ENCODE measurements at places on chromosomes 4 and X.

DNA sequence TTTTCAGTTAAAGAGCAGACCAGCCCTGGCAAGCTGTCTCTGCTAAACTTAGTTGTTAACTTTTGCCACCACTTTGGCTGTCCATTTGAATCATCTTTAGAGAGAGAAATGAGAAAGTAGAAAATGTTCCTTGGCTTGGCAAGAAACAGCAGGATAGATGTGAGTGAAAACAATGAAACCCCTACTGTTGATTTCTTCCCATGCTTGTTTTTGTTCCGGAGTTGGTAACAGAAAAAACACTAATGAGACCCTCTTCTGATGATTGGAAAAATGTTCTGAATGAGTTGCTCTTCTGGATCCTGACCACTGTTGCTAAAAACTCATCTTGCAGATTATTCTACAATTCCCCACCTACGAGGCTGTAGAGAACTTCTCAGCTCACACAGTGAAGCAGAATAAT lies 203.3 kb downstream of the MAPK10 start:
- DNase-seq = no peak

GRCh38 chrX:110133735-110134370 lies 130.9 kb downstream of the TMEM164 start:
- DNase-seq = no peak

DNA sequence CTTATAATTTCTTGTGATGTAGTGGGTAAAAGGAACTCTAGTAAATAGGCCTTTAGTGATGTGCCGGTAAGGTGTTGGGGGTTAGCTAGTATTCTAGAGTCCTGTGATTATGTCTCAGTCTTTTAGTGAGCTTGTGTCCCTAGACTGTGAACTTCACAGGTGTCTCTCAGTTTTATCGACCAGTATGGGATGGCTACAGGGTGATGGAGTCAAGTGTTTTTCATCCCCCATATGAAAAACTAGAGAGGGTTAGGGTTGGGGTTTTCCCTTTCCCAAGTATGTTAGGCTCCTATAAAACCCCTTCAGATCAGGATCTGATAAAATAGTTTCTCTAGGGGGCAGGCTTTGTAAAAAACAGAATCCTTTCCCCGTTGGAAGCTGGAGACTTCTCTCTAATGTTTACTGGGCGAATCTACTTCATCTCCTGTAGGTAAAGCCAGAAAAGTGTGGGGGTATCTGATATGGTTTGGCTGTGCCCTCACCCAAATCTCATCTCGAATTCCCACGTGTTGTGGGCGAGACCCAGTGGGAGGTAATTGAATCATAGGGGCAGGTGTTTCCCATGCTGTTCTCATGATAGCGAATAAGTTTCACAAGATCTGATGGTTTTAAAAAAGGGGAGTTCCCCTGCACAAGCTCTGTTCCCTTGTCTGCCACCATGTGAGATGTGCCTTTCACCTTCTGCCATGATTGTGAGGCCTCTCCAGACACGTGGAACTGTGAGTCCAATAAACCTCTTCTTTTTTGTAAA lies 120.8 kb downstream of the DTHD1 start:
- no peak for DNase-seq

DNA sequence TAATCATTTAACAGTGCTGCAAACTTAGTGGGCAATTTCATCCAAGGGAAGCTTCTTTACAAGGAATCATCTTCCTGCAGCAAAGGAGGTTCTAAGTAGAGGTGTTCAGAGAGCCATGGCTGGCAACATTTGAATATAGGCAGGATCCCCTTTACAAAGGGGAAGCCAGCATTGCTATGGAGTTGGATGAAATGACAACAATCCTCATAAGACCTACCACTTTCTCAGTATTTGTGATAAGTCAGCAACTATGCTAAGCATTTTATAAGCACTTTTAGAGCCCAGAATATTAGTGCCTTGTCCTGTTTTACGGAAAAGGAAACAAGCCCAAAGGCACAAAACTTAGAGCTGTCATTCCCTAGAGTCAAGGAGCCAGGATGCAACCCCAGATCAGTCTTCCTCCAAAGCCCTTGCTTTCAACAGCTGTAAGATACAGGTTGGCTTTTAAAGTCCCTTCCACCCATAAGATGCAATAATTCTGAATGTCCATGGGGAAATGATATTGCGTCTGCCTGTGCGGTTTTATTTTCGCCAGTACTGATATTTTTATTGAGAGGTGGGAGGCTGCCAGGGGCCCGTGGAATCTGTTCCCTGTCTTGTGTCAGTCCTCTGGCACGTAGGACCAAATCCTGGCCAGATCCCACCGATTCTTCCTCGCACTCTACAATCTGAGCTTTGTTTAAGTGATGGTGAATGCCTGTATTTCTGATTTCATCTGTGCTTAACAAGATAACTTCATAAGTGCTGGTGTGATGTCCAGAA lies 59.1 kb downstream of the SMIM20 start:
- no peak for DNase-seq

GRCh38 chrX:14508025-14508690 lies 21.2 kb upstream of the GLRA2 start:
- no peak for DNase-seq

GRCh38 chr4:114187592-114187991 lies 208.1 kb upstream of the ARSJ start:
- no peak for DNase-seq

DNA sequence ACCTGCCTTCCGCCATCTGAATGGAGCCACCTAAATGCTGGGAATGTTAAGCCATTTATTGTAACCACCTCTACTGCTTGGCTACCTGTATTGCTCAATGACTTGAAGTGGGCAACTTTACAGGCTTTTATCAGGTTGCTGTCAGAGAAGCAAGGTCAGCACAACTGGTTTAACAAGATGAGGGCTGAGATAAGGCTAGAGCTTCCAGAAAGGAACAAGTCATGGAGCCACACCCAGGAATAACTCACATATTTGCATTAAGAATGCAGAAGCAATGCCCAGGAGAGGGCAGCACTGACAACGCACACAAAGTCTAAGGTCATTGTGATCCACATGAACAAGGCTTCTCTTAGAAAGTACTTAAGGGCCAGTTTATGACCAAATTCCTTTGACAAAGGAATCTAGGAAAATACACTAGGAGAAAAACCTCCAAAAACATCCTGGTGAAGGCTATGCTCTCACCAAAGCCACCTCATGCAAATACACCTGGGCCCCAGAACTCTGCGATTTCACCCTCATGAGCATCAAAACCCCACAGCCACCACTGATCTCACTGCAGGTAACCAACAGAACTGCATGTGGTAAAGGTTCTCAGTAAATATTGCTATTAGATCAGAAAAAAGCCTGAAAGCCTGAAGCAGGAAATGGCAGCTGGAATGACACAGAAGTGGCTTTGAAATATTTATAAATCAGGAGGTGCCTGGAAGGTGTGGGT lies 15.0 kb upstream of the STS start:
- DNase-seq = no peak

- no peak for DNase-seq
These were observed 475.9 kb downstream of the PDHA2 start for GRCh38 chr4:96315815-96316214.

- DNase-seq = no peak
These were observed 328.5 kb downstream of the PPP3CA start for GRCh38 chr4:101018836-101019235.

DNA sequence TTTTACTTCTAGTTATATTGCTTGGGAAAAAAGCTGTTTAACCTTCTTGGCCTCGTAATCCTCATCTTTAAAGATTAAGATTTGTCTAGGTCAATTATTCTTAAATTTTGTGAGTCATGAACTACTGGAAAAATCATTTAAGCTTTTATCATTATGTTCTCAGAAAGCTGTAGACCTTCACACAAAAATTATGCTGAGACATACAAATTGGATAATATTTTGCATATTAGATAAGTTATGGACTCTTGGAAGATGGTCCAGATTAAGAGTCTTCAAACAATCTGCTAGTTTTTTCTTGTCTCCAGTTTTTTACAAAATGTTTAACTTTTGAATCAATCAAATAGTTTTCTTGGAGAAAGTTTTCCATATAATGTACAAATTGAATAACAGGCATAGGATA lies 108.1 kb upstream of the NEIL3 start:
- DNase-seq = no peak

- no peak for DNase-seq
These were observed 58.0 kb downstream of the PPEF2 start for GRCh38 chr4:75844151-75844662.

DNA sequence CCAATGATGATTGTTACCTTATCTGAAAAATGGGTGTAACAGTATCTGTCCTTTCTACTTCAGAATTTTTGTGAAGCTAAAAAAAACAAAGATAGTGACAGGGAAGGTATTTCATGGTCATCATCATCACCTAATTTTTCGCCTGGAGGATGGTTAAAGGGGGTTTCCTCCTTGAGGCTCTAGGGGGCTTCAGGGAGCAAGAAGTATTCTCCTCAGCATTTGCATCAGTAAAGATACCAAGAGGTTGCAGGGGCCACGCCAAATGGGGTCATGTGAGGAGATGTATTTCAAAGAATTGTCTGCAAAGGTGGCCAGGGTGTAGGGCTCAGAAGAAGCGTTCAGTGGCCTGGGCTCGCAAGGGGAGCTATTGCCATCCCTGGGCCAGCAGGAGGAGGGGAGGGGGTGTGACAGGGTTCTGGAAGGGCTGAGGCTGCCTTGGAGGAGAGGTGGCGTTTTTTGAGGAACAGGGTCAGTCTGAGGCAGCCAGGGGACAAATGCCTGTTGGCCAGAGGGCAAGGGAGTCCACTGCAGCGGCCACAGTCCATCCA lies 7.3 kb upstream of the NSG1 start:
- DNase-seq = no peak

GRCh38 chr4:121728798-121729226 lies 32.0 kb upstream of the ANXA5 start:
- DNase-seq = no peak

GRCh38 chr4:8108991-8109390 lies 49.6 kb downstream of the ABLIM2 start:
- no peak for DNase-seq

DNA sequence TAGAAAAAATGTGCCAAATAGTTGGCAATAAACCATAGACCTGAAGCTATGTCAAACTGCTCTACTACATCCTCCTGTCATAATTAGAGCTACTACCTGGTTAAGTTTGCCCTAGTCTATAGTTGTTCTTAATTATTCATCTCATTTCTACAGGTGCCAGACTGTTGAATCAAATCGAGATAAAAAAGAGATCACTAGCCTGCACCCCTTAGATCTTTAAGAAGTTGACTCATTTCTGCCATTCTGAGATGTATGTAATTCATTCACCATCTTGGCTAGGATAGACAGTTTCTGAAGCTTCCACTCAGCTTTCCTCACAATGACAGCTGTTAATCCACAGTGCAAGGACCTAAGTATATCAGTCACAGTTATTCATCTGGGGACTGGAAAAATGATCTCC lies 452.1 kb upstream of the BOD1L1 start:
- no peak for DNase-seq

DNA sequence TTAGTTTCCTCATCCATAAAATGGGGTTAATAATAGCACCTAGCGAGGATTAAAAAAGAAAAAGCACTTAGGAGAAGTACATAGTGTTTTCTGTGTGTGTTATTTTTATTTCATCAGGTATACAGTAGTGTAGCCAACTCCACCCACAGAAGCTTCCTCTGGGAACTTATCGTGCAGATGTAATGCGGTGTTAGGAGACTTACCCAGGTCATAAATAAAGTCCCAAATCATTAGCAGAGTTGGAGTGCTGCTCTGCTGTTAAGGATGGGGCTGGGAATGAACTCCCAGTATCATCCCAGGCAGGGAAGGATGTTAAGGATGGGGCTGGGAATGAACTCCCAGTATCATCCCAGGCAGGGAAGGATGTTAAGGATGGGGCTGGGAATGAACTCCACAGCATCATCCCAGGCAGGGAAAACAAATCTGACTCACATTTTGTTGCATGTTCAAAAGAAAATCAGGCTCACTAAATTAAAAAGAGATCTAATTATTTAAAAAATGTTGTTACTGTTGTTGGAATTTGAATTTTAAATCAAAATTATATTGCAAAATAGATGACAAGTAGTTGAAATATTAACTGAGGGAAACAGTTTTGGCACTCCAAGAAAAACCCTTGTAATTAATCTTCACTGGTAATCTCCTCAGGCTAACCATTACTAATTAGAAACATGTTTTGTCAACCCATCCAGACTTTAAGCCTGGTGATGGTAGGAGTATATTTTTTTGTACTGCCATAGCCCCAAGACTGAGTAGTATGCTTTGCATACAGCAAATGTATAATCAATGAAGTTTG lies 10.2 kb upstream of the SFRP2 start:
- no peak for DNase-seq

DNA sequence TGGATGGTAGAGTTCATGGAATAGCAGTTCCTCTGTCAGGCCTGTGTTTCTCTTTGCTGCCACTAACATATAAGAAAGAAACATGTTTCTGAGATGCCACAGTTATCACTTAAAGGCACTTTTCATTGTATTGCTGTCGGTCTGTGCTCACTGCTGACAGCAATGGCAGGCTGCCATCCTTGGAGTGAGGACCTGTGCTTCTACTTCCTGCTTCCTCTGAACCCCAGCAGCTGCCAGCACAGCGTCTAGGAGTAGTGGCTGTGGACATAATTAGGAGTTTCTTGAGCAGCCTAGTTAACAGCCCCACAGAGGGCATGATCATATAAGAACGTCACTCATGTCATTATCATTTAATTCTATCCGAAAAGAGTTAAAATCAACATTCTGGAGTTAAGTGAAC lies 30.5 kb downstream of the F11 start:
- DNase-seq = no peak

GRCh38 chr4:142567199-142567598 lies 278.9 kb downstream of the INPP4B start:
- no peak for DNase-seq

DNA sequence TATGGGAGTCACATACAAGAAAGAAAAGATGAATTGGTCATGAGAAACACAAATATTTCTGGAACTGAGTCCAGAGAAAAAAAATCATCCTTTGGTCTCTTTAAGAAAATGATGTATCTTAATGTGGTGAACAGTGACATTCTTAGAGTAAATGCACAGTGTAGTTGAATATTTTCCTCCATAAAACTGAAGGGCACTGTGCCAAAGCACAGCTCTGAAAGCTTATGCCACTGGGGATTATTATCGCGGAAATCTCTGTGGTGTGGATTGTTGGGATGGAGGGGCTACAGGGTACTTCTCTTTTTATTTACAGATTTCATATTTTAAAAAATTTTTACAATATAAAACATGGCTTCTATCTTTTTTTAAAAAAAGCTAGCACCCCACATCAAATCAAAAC lies 908.1 kb downstream of the CCSER1 start:
- DNase-seq = no peak
